Activated CD4-positive, alpha-beta T cell treated with anti-CD3 and anti-CD28 coated beads, Interleukin-2, Interleukin-6, amounts not matched to agents 100 ng/mL and 50 ng/mL, durations not matched to agents 16 hours and 8 hours (primary cell): ENCODE measurements at places on chromosomes 5 and 9.

GRCh38 chr9:130433168-130433946 lies 11.4 kb upstream of the ASS1 start:
- DNase-seq, result peak; percentile 51

DNA sequence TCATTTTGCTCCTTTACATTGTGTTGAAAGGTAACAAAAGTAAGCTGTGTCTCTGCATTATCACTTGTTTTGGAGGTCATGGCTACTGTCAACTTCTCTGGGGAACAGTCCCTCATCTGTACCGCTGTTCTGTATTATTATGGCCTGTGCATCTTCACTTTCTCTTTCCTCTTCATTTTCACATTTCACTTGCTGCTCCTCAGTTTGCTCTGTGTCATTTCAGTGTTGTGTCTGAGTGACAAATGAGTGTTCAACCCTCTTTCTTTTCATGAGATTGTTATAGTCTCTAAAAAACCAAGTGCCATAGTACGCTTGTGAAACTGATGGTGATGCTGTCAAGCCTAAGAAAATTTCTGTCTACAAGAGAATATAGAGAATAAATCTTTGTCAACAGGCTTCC lies 122.0 kb upstream of the FER start:
- DNase-seq, result no peak

DNA sequence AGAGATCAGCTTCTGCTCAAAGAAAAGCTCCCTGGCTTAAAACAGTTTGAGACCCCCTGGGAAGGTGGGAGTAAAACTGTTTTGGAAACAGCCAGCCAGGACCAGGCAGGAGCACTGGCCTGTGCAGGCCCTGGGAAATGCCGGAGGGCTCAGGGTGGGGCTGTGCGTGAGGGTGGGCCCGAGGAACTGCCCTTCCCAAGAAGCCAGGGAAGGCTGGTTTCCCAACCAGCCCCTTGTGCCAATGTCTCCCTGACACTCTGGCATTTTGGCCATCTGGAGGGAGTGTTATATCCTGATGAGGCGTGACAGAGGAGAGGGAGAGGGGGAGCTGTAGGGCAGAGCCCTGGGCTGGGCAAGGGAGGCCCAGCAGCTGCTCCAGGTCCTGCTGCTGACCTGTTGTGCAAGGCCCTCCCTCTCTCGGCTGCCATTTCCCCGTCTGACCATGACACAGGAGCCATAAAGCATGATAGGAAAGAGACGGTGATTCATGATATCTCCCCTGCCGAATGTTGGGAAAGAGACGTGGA lies 16.1 kb downstream of the OLFML2A start:
- DNase-seq, result no peak

GRCh38 chr9:79600466-79600865 lies 28.7 kb downstream of the TLE4 start:
- no peak for DNase-seq

- DNase-seq, result no peak
Observed at GRCh38 chr5:79562351-79563246, 48.7 kb upstream of the HOMER1 start.

DNA sequence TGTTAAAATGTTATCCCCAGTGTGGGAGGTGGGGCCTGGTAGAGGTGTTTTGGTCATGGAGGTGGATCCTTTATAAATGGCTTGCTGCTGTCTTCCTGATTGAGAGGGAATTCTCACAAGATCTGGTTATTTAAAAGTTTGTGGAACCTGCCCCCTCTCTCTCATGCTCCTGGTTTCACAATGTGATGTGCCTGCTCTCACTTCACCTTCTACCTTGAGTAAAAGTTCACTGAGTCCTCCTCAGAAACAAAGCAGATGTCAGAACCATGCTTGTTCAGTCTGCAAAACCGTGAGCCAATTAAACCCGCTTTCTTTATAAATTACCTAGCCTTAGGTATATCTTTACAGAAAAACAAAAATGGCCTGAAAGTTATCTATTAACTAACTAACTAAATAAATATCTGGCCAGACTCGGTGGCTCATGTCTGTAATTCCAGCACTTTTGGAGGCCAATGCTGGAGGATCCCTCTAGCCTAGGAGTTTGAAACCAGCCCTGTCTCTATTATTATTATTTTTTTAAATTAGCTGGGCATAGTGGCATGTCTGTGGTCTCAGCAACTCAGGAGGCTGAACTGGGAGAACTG lies 1067.4 kb downstream of the CDH9 start:
- no peak for DNase-seq

DNA sequence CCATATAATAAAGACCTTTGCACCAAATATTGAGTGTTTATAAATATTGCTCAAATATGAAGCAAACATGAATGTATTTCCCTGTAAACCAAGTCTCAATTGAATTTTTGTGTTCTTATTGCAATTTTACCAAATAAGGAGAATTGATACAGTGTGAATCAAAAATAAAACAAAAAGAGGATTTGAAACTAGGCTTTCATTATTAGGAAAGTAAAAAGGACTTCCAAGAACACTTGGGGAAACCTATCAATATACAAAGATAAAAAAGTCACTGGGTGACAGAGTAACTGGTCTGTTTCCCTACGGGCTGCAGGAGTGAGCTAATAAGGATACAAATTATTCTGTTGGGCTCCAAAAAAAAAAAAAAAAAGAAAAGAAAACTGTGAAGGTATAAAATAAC lies 44.8 kb upstream of the SNX2 start:
- DNase-seq, result no peak

DNA sequence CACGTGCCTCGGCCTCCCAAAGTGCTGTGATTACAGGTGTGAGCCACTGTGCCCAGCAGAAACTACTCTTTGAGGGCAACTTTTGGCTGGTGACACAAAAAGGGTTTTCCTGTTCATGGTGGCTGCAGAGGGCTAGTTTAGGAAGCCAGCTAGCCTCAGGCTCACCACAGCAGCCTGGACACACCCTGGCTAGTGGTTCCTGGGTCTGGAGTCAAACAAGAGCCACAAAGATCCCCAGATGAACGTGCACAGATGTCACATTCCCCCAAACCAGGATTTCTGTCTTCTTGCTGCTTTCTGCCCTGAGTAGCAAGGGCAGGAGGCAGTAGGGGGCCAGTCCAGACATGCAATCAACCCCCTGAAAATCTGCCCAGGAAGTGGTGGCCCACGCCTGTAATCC lies 6.8 kb downstream of the HBEGF start:
- DNase-seq, result peak; percentile 13

DNA sequence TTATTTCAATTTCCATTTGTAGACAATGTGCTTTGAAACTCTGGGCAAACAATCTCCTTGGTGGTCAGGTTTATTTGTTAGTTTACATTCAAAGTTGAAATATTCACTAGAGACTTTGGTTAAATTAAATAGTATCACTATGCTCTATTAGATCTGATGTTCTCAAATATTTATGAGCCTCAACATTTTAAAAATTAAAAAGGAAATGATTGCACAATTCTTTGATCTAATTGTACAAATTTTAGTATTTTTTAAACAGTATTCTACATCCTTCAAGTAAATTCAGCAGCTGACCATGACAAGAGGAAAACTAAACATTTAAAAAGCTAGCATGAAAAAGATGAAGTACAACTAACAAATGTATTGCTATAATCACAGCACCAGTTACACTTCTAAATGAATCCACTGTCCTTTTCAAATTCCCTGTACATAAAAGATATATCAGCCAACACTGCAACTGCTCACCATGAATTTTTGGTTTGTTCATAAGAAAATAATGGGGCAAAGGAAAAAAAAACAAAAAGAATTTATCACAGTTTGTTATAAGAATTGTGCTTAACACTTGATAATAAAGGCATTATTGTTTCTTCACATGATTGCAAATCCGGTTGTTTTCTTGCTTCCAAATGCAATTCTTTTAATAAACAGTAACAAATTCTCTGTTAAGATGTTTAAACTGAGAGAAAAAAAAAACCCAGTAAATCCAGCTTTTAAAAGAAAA lies 10.7 kb downstream of the SETD9 start:
- no peak for DNase-seq

- DNase-seq, result no peak
Observed at GRCh38 chr5:176630681-176631222, 277 bp downstream of the EIF4E1B start.

- peak; percentile 93 for DNase-seq
Observed at GRCh38 chr9:127785023-127785932, 556 bp upstream of the CDK9 start.

GRCh38 chr5:69343083-69343482 lies 10.5 kb upstream of the CCDC125 start:
- no peak for DNase-seq
